ENCODE measurements at places on chromosomes 5 and 9. TPM values are rescaled to one million over a fixed set of nuclear protein-coding genes. Genes with fewer than 3 reads are reported as not detected.

Gene IFNA13
- total RNA-seq = not detected

Gene MYO10
- total RNA-seq = 21.7 TPM

Gene RMRP
- 172,488 TPM for total RNA-seq

DNA sequence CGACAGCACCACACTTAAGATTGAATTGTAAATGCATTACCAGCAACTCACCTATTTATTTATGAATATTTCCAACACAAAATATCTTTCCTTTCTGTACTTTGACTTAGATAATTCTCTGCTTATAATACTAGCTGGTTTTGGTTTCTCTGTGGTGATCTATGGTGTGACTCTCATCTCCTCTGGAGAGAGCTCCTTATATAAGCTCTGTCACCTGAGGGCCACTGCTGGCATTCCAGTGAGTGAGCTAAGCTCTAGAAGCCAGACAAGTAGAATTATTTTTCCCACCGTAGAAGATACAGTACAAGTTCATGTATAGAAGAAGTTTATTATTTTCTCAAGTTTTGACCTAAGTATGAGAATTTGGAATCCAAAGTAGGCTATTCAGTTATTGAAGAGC lies 111.5 kb downstream of the CDC42SE2 start:
- no peak for DNase-seq

GRCh38 chr5:103356350-103357091 lies 98.0 kb downstream of the MACIR start:
- no peak for DNase-seq

DNA sequence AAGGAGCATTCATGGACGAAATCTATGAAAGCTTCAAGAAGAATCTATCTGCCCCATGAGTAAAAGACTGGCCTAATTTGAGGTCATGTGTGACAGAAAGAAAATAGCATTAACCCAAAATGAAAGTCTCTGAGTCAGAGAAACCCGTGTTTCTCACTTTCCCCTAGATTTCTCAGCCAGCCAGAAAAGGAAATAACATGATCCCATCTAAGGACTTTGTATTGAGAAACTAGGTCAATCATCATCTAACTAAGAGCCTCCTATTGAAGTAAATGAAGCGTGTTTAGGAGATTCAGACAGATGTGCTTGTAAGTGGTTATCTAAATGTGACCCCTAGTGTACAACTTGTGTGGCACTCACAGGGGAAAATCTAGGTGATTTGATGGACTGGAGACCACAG lies 77.3 kb upstream of the ZNF366 start:
- no peak for DNase-seq

- no peak for DNase-seq
These were observed 393.9 kb downstream of the PRELID2 start for GRCh38 chr5:145441228-145441627.

GRCh38 chr5:95554331-95554646 lies 488 bp downstream of the SKIC3 start:
- DNase-seq = no peak
